Smooth muscle cell of trachea (primary cell): ENCODE measurements at places on chromosomes 13 and 19. TPM values are rescaled to one million over a fixed set of nuclear protein-coding genes. Genes with fewer than 3 reads are reported as not detected.

Gene PLK5
- 0.17 TPM in 1 of 2 replicates, not detected in the other for total RNA-seq

Gene ODAD3
- total RNA-seq, result 0.66 TPM in 1 of 2 replicates, not detected in the other

Gene ARHGAP35
- total RNA-seq, result 44.7 and 49.3 TPM in 2 replicates

Gene KCNK6
- 1.5 and 3.6 TPM in 2 replicates for total RNA-seq

Gene KCNN1
- 0.15 and 0.50 TPM in 2 replicates for total RNA-seq

Gene SIGLEC10
- not detected in 2 replicates for total RNA-seq

Gene APOE
- 4.1 and 58.4 TPM in 2 replicates for total RNA-seq

Gene RFXANK
- total RNA-seq, result 61.2 and 71.3 TPM in 2 replicates

Gene SHD
- total RNA-seq, result not detected in 2 replicates

Gene HNRNPM
- total RNA-seq, result 47.8 and 97.3 TPM in 2 replicates

Gene URAD
- total RNA-seq, result not detected in 2 replicates

Gene GSK3A
- 14.7 and 17.9 TPM in 2 replicates for total RNA-seq

Gene C3
- 3.1 and 42.7 TPM in 2 replicates for total RNA-seq

Gene SOX21
- total RNA-seq, result not detected in 2 replicates

Gene SYCN
- total RNA-seq, result not detected in 2 replicates

Gene CGB8
- not detected in 2 replicates for total RNA-seq

Gene ATXN8OS
- total RNA-seq, result not detected in 2 replicates

Gene CFAP97D2
- total RNA-seq, result not detected in 2 replicates

Gene LGALS4
- not detected in 2 replicates for total RNA-seq

Gene DIRAS1
- 6.4 and 12.4 TPM in 2 replicates for total RNA-seq

Gene MCEMP1
- not detected in 2 replicates for total RNA-seq

Gene TNNI3
- 0.66 TPM in 1 of 2 replicates, not detected in the other for total RNA-seq

Gene ATP4B
- 0.17 TPM in 1 of 2 replicates, not detected in the other for total RNA-seq

Gene RXFP2
- total RNA-seq, result not detected in 2 replicates

Gene SPTBN4
- 12.9 and 18.4 TPM in 2 replicates for total RNA-seq

Gene ZNF506
- 11.4 and 20.7 TPM in 2 replicates for total RNA-seq

Gene ZNF878
- total RNA-seq, result 0.29 TPM in 1 of 2 replicates, not detected in the other

Gene CD33
- not detected in 2 replicates for total RNA-seq

Gene MYO1F
- total RNA-seq, result under 0.01 and 0.17 TPM in 2 replicates

Gene ZNF99
- total RNA-seq, result not detected in 2 replicates

Gene AMH
- total RNA-seq, result 0.44 and 1.5 TPM in 2 replicates

Gene AMER2
- not detected in 2 replicates for total RNA-seq

Gene FLT3LG
- total RNA-seq, result 3.6 and 7.9 TPM in 2 replicates

Gene POGLUT2
- 10.0 and 13.6 TPM in 2 replicates for total RNA-seq

Gene CPT1C
- total RNA-seq, result 29.7 and 37.5 TPM in 2 replicates

Gene CYP2F1
- total RNA-seq, result not detected in 2 replicates

Gene PSG4
- 0.29 and 48.5 TPM in 2 replicates for total RNA-seq

Gene CASP14
- not detected in 2 replicates for total RNA-seq

Gene PSG2
- total RNA-seq, result 0.50 TPM in 1 of 2 replicates, not detected in the other

Gene VSTM1
- total RNA-seq, result not detected in 2 replicates

Gene TTYH1
- not detected in 2 replicates for total RNA-seq

Gene KLK1
- total RNA-seq, result not detected in 2 replicates

Gene ZNF135
- 6.1 and 8.3 TPM in 2 replicates for total RNA-seq

Gene NXNL1
- not detected in 2 replicates for total RNA-seq

Gene ADGRE2
- total RNA-seq, result not detected in 2 replicates

Gene MOB3A
- 30.8 and 39.5 TPM in 2 replicates for total RNA-seq

Gene CNN1
- total RNA-seq, result 8.9 and 9.3 TPM in 2 replicates

Gene ZNF773
- total RNA-seq, result 26.2 and 40.7 TPM in 2 replicates

Gene SETDB2
- 10.6 and 21.1 TPM in 2 replicates for total RNA-seq

Gene TNNT1
- total RNA-seq, result 6.8 and 20.8 TPM in 2 replicates

Gene GPR12
- total RNA-seq, result not detected in 2 replicates

Gene SLC7A10
- not detected in 2 replicates for total RNA-seq

Gene ZIM2
- total RNA-seq, result not detected in 2 replicates

Gene ZNF66
- total RNA-seq, result 0.83 and 3.5 TPM in 2 replicates

Gene SLC15A1
- total RNA-seq, result under 0.01 TPM in 2 replicates

Gene NRTN
- 0.50 TPM in 1 of 2 replicates, not detected in the other for total RNA-seq

Gene C19orf67
- total RNA-seq, result 0.17 TPM in 1 of 2 replicates, not detected in the other
